ENCODE measurements at places on chromosomes 4 and X.

DNA sequence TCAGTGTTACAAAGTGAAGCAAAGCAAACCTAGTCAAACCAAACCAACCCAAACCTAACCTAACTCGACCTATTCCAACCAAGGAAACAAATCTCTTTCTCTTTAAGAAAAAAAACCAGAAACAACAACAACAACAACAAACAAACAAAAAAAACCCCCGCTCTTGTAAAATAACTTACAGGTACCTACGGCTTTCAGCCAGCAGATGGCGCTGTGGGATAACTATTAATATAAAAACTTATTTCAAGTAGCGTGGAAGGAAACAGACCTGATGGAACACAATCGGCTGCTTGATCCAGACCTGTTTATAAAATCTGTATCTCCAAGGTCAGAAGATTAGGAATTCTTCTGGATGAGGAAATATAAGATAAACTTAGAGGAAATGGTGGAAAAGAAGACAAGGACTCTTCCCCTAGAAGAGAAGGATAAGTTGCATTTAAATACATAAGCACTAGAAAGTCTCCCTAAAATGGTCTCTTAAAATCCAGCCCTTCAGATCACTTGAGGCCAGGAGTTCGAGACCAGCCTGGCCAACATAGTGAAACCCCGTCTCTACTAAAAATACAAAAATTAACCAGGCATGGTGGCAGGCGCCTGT, 34.4 kb upstream of the CDKL5 start:
- peak; percentile 33 for DNase-seq

- peak; percentile 51 for DNase-seq
Measured at GRCh38 chr4:147984065-147984777, 252.3 kb downstream of the ARHGAP10 start.

DNA sequence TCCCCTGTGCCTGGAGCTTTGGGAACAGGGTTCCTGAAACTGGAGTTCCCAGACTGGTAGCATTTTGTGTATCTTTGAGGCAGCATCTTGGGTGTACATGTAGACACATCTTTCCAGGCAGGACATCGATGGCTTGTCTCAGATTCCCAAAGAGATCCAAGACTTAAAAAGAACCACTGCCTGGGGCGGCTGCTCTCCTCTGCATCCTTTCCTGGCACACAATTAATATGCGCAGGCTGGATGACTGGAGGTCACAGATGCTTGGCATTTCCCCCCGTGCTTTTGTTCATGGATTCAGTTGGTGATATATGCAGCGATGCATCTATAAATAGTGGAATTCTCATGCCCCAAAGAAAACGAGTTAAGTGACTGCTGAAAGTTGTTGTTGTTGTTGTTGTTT, 80.5 kb downstream of the CLDN34 start:
- DNase-seq = peak; percentile 19

DNA sequence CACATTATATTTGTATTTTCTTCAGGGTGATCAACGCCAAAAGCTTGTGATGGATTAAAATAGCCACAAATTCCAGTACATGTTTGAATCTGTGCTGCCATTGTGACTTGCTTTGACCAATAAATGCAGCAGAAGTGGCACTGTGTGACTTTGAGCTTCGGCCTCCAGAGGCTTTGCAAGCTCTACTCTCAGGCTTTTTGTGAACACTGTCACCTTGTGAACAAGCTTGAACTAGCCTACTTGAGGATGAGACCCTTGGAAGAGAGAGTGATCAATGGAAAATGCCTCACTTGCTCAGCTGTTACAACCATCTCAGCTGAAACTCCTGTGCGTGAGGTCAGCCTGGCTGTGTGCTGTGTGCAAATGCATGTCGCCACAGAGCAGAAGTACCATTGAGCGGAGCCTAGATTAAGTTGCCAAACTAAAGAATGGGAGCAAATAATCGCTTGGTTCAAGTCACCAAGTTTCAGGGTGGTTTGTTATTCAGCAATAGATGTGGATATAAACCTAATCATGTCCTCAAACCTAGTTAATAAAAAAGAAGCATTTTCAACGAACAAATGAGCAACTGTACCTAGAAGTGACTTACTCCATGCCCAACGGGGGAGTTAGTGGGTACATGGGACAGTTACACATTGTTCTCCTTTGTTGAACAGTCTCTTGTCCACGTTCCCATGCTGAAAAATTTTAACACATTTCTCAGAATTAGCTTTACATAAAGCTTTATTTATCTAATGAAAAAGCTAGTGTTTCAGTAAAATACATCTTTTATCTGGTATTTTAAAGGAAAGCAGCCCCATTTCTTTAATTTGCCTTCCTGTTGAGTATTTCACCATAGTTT, 23.5 kb downstream of the NOA1 start:
- DNase-seq = no peak

DNA sequence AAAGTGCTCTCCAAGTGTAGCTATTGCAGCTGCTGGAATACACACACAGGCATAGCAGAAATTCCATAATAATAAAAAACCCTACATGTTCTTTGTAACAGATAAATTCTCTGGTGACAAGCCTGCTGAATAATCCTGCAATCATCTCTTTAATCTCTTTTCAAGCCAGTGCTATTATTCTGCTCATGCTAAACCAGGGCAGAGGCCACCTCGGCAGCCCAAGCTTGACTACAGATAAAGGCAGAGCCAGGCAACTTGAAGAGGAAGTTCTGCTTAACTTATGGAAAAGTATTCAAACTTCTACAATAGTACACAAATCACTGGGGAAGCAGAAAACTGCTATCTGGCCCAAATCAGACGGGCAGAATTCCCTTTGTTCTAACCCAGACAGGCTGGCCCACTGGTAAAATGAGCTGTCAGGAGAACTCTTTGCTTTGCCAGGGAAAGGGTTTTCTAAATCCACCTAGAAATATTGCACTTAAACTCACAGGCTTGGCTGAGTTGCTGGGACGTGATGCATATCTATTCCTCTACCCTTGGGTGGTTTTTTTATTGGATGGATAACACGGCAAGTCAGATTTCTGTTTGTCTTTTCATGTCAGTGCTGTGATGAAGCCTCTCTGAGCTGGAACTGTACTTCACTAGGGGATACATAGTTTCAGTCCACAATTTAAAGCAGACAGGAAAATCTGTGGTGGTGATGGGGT, 70.5 kb downstream of the GATB start:
- DNase-seq = peak; percentile 74
